ENCODE measurements at places on chromosomes 1 and 21.
A peak's percentile ranks its signal among the peaks of the same experiment; 100 is the strongest.

DNA sequence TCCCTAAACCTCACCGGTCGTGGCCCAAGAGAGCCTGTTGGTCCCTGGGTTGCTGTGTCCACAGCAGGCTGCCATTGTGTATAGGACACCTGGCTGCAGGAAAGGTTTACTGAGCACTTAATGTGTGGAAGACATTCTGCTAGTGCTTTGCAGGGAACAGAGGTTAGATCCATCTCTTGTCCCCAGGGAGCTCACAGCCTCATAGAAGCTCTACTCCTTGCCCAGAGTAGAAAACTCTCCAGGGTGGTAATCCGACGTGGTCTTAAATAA lies 16.9 kb upstream of the ALPL start:
- DNase-seq = no peak

- DNase-seq = no peak
Observed at GRCh38 chr1:205434738-205435137, 12.9 kb upstream of the LEMD1 start.

DNA sequence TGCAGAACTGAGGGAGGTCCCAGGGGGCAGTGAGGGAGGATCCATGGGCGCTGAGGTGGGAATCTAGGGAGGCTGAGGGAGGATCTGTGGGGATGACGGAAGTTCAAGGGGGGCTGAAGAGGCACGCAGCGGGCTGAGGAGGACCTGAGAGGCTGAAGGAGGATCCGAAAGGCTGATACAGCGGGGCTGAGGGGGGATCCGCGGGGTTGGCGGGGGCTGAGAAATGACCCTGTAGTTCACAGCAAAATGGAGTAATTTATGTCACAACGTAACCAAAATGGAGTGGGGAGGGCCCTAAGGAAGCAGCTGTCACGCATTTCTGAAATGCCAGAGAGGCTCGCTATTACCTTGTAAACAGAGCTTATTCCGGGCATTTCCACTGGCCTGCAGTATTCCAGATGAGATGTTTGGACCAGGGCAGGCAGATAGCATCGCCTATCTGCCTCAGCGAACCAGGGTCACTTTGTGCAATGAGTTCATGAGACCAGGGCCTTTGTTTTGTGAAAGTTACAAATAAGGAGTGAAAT lies 926 bp upstream of the MRPL55 start:
- DNase-seq = no peak

DNA sequence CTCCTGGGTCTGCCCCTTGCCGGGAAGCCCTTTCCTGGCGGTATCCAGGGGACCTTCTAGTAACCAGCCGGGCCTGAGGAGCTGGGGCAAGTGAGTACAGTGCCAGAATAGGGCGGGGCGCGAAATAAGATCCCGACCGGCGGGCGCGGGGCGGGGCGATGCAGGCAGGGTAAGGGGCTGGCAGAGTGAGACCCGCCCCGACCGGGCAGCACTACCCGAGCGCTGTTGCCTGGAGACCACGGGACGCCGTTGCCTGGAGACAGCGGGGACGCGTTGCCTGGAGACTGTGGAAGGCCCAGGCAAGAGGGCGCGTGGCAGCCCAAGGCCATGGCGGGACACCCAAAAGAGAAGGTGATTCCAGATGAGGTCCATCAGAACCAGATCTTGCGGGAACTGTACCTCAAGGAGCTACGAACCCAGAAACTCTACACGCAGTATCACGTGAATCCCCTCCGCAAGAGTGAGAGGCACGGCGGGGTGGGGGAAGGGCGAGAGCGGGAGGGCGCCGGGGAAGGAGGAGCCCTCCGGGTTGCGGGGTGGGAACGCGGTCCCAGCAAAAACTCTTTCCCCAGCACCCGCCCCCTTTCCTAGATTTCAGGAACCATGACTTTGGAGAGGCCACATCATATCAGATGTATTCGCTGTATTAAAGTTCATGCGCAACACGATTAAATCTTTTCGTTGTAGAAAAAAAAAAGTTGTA lies 24.3 kb downstream of the EBNA1BP2 start:
- DNase-seq = peak; percentile 46

- no peak for DNase-seq
Observed at GRCh38 chr1:228210076-228210651, 2.3 kb downstream of the OBSCN start.

DNA sequence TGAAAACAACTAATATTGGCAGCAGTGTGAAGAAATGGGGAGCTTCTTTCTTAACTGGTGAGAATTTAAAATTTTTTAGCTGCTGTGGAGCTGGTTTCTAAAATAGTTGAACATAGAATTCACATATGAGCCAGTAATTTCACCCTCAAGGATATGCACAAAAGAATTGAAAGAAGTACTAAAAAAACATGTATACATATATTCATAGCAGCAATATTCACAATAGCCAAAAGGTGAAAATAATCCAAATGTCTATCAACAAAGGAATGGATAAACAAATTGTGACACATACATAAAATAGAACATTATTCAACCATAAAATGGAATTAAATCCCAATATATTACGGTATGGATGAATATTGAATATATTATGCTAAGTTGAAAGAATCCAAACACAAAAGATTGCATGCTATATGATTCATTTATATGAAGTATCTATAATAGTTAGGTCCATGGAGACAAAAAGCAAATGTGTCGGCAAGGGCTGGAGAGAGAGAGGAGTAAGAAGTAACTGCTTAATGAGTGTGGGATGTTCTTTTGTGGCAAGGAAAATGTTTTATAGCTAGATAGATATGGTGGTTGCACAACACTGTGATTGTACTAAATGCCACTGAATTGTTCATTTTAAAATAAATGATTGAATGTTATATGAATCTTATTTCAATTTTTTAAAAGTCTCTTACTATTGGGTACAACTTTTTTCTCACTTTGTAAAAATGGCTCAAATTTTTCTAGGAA lies 14.8 kb upstream of the COL11A1 start:
- no peak for DNase-seq
